M059J (cell line): ENCODE measurements at places on chromosomes 13 and 19. TPM values are rescaled to one million over a fixed set of nuclear protein-coding genes. Genes with fewer than 3 reads are reported as not detected.
A peak's percentile ranks its signal among the peaks of the same experiment; 100 is the strongest.

- no peak for DNase-seq
These were observed 9.6 kb downstream of the IGFLR1 start for GRCh38 chr19:35732540-35733179.

DNA sequence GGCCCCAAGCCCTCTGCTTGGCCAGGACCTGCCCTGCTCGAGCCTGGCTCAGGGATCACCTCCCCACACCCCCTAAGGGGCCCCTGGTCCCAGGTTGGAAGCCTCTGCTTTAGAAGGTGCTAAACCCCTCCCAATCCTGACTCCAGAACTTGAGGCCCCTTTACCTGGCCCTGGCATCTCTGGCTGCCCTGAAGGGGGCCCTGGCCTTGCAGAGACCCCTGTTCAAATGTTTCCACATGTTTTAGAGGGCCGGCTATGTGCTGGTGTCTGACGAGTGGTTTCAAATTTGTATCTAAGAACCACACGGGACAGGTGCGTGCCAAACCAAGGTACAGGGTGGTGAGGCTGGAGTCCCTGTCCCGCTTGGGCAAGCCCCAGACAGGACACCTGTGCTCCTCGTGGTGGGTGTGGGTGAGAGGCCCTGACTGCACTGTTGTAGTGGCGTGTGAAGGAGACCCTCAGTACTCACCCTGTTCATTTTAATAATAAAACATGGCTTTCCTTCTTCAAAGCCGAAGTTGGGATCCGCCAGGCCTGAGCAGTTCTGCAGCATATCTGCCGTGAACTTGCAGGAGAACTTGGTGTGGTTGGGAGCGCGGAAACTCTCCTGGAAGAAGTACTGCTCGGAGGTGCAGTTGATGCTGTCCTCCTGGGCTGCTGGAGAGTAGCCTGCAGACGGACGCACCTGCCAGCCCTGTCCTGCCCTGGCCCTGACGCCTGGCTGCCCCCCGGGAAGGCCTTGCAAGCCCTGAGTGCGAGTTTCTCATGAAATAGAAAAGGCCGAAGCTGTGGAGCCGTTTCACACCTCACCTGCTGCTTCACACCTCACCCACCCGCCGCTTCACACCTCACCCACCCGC lies 5.4 kb downstream of the ATP4B start:
- no peak for DNase-seq

- no peak for DNase-seq
These were observed 36.4 kb upstream of the SERPINE3 start for GRCh38 chr13:51303063-51303552.

DNA sequence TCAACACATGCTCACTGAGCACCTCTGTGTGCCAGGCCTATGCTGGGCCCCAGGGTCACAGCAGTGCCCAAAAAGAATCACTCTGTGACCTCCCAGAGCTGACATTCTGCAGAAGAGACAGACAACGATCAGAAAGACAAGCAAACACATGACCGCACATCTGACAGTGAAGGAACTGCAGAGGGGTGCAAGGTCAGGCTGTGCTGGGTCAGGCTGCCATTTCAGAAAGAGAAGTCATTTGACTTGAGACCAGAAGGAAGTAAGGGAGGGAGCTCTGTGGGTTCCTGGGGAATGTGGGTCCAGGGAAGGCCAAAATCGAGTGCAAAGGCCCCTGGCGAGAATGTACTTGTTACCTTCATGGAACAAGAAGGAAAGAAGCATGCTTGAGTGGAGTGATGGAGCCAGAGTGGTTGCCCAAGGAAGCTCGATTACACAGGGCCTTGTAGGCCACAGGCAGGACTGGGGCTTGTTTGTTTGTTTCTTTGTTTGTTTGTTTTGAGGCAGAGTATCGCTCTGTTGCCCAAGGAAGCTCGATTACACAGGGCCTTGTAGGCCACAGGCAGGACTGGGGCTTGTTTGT lies 11.4 kb upstream of the CD22 start:
- no peak for DNase-seq

DNA sequence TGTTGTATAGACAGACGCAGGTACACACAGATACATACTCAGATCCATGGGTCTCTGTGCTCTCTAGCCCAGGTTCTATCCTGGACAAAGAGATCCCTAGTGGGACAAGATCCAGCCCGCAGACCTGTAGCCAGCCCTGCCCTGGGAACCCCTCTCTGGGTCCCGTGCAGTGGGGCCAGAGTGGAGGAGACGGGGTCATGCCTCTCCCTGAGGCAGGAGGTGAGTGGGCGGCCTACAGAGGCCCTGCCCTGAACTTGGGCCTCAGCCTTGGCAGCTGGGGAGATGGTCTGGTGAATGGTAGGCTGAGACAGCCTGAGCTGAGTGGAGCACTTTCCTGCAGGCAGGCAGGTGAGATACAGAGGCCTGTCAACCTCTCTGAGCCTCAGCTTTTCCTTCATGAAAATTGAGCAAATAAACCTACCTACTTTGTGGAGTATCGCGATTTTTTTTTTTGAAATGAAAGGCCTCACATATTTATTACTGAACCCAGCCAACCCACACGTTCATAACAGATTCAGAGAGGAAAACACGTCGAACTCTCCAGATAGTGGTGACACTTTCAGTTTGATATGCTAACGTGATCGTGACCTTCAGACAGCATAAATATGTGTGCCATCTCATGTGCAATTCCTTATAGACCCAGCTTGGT lies 3.4 kb upstream of the JUND start:
- DNase-seq = no peak

DNA sequence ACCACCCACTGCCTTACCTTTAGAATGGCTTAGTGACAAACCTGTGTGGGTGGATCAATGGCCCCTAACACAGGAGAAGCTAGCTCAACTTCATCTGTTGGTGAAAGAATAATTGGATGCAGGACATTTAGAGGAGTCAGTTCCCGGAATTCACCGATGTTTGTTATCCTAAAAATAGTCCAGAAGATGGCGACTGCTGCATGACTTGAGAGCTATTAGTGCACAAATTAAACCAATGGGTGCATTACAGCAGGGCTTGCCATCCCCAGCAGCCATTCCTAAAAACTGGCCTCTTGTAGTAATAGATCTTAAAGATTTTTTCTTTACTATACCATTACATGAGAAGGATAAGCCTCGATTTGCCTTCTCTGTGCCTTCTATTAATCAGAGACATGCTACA lies 46.8 kb upstream of the ZNF726 start:
- no peak for DNase-seq

GRCh38 chr13:109776575-109776974 lies 9.8 kb downstream of the IRS2 start:
- peak; percentile 26 for DNase-seq

DNA sequence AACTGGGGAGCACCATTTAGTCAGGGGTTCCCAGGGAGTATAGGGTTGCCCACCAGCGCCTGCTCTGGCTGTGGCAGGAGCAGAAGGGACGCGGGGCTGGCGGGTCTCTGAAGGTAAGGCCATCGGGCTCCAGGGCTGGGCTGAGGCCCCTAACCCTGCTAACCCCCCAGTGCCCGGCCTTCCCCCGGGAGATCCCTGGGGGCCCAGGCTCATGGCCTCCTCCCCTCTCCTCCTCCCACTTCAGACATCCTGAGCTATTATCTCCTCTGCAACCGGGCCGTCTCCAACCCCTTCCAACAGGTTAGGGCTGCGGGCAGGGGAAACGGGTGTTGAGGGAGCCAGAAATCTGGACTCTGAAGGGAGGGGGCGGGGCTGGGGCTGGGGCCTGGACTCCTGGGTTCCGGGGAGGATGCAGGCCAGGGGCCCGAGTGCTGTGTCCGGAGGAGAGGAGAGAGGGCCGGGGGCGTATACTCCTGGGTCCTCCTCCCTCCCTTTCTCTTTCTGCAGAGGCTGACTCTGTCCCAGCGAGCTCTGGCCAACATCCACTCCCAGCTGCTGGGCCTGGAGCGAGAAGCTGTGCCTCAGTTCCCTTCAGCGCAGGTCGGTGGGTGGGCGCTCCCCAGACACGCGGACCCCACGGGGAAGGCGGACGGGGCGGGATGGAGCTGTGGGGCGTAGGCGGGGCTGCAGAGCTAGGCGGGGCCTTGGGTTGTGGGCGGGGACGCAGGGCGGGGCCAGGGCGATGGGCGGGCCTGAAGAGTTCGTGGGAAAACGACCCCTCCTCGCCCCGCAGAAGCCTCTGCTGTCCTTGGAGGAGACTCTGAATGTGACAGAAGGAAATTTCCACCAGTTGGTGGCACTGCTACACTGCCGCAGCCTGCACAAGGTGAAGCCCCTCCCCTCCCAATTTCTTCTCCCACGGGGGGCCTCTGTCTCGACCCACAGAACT lies 15.3 kb downstream of the TTYH1 start:
- peak; percentile 17 for DNase-seq

- DNase-seq = no peak
These were observed 46.9 kb downstream of the SOX1 start for GRCh38 chr13:112113851-112114250.

CYP2A6 gene
- total RNA-seq = not detected in 2 replicates

DNA sequence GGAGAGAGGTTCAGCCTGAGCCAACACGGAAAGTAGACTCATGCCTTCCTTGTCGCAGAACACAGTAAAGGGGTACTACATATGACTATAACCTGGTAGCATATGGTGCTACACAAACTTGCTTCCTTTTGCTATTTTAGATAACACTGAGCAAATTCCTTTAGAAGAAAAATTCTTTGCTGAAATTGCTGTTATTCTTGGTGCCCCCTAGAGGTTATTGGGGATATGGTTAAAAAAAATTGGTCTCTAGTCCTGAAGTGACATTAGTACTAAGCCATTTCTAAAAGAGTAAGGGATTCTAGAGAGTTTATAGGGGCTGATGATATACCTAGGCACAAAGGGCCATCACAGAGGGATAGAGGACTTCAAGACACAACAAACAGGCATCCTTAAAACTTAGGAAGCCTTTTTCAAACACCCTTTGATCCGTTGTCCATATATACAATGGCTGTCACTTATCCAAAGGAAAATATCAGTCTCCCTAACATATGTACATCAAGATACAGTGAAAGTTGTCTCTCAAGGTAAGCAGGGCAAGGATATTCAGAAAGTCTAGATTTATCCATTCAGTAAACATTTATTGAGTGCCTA lies 13.9 kb upstream of the HS6ST3 start:
- DNase-seq = peak; percentile 23

DNA sequence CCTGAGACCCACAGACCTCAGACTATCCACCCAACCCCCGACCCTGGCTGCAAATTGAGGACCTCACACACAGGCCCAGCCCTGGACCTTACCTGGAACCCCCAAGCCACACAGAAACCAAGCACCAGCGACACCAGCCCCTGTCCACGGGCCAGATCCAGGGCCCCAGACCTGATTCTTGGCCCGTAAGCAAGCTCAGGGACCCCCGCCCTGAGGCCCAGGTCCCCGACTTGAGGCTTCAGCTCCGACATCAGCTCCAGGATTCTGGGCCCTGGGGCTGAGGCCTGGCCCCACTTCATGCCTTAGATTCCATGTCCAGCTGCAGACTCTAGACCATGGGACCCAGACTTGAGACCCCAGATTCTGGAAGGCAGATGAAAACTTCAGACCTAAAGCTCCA lies 6.3 kb downstream of the TTYH1 start:
- DNase-seq = no peak

GRCh38 chr19:18520848-18521691 lies 800 bp downstream of the ELL start:
- no peak for DNase-seq

DNA sequence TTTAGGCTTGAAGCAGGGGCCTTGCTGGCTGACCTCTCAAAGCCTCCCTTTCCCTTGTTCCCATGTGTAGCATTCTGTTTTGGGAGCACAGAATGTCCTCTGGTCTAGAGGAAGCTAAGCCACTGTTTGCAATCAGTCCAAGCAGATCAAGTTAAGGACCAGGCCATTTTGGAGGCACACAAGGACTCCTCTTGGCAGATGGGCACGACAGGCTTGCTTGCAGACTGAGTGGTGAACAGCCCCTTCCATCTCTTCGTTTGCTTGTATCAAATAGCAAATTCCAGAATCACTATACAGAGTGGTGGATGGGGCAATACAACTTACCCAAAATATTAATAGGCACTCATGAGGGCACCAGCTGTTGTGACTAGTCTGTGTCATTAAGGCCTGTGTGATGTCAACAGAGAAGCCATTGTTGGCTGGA lies 215.5 kb upstream of the SERP2 start:
- DNase-seq = no peak

GRCh38 chr19:31519908-31520307 lies 170.7 kb upstream of the TSHZ3 start:
- DNase-seq = no peak

GJB2 gene
- 0.30 TPM in 1 of 2 replicates, not detected in the other for total RNA-seq

DNA sequence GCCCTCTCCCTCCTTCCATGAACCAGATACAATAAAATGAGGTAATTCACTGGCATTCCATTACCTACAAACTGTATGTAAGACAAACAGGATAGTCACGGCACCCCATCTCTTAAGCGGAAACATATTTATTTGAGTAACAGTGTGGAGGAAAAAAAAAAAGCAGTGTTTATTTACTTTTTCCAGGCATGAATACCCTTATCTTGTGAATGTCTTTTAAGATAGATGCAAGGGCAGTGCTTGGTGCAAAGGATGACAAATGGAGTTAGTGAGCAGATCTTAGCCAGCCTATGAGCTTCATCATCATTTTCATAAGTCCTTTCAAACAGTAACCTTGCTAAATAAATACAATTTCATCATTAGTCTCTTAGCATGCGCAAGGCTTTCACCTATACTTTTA lies 1661.8 kb upstream of the SPRY2 start:
- DNase-seq = no peak

TICAM1 gene
- total RNA-seq = 2.6 and 5.2 TPM in 2 replicates

DNA sequence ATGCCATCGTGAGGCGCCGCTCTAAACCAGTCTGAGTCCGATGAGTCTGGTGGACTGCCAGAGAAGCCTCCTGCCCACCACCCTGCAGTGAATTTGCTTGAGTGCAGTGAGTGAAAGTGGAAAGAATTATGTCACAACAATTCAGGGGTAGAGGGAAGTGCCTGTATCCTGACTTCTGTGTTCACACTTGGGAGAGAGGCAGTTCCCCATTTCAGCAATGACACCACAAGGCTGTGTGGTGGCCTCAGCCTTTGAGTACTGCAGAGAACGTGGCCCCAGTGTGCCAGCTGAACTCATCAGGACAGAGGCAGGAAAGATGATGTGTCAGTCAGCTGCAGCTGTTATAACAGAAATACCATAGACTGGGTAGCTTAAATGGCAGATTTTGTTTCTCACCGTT lies 155.6 kb downstream of the COG6 start:
- DNase-seq = no peak

DNA sequence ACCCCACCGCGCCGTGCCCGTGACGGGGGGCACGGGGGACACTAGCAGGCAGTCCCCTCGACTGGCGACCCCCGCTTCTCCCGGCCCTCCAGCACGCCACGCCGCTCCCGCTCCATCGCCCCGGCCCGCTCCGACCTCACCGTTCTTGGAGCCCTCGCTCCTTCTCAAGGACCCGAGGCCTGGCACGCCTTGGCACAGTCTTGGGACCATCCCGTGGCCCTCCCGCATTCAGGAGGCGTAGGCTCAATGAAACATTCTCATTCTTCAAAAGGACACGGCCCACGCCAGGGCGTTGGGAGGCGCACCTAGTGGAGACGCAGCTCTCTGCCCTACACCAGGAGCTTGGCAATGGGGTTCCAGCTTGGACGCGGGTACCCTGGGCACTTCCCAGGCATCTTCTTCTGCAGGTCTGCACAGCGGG lies 473 bp upstream of the CERS1 start:
- DNase-seq = peak; percentile 56

- no peak for DNase-seq
These were observed 990 bp upstream of the ZMYM2 start for GRCh38 chr13:19957320-19958154.
